ENCODE measurements at places on chromosomes 1 and 21.

GRCh38 chr1:21671915-21672314 is 2.8 kb upstream of the RAP1GAP start:
- no peak for DNase-seq

GRCh38 chr1:244234009-244234643 is 183.0 kb downstream of the ZBTB18 start:
- DNase-seq: no peak

GRCh38 chr1:176605176-176605575 is 142.2 kb downstream of the PAPPA2 start:
- DNase-seq: no peak

DNA sequence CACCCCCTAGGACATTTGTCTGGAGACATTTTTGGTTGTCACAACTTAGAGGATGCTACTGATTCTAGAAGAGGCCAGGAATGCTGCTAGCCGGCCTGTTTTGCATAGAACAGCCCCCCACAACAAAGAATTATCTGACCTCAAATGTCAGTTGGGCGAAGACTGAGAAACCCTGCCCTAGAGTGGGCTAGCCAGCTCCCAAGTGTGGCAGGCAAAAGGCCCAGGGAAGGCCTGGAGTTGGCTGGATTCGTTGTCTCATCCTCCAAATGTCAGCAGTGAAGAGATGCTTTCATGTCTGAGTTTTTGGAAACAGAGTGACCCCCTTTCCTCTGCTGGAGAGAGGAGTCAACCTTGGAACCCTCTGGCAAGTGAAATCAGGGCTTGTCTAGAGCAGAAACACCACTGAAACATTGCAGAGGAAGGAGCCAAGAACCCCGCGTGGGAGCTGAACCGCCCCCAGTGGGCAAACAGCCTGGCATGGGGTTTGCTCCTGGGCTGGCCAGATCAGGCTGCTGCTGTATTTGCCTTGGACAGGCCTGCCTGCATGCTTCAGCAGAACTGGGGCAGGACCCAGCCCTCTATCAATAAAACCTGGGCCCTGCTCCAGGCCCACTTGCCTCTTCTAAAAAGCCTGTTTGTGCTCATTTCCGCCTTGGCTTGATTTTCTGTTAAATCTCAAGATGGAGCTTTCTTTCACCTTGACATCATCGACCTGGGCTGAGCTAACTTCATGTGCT is 32.9 kb downstream of the RASSF5 start:
- no peak for DNase-seq

DNA sequence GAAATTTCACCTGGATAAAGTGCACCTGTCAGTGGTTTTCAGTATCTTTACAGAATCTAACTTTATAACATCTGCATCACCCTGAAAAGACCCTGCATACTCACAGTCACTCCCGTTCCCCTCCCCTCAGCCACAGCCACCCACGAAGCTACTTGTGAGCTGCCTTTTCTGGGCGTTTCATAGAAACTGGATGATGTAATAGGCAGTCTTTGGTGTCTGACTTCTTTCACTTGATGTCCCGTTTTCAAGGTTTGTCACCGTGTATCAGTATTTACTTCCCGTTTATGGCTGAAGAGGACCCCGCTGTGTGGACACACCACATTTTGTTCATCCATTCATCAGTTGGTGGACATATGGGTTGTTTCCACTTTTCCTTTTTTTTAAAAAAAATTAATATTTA is 47.8 kb upstream of the LRRC3 start:
- DNase-seq: peak; percentile 41

- DNase-seq: no peak
These were observed 18.7 kb downstream of the TFF3 start for GRCh38 chr21:42296501-42296900.

DNA sequence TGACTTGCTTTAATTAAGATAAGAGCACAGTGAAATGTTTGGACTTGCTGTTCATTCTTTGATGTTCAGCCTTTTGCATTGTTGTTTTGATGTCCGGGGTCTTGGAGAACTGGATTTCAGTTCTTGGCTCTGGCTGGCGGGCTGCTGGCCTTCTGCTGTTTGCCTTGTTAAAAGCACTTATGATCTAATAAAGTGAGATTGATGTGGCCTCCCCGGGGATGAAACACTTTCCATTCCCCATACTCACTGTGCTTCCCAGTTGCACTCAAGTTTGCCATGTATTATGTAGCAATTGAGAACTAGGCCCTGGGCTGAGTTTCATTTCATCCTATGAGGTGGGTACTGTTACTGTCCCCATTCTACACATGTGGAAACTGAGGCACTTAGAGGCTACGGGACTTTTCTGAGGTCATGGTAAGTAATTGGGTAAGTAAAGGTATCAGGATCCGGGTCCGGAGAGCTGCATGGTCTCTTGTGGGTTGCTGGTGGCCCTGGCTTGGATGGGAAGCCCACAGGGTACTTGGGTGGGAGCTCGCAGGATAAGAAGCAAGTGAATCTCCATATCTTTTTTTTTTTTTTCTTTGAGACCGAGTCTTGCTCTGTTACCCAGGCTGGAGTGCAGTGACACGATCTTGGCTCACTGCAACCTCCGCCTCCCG is 127.7 kb upstream of the ZBTB40 start:
- DNase-seq: no peak

DNA sequence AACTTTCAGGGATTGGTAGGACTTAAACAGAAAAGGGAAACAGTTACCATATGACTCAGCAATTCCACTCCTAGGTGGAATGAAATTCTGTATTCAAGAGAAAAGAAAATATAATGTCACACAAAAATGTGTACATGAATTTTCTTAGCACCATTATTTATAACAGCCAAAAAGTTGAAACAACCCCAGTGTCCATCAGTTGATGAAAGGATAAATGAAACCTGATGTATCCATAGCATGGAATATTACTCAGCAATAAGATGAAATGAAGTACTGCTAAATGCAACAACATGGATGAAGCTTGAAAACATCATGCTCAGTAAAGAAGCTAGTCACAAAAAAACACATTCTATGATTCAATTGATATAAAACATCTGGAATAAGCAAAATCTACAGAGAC is 15.5 kb downstream of the EEIG2 start:
- DNase-seq: no peak

- no peak for DNase-seq
These were observed 356.1 kb downstream of the LMO4 start for GRCh38 chr1:87684713-87685205.

DNA sequence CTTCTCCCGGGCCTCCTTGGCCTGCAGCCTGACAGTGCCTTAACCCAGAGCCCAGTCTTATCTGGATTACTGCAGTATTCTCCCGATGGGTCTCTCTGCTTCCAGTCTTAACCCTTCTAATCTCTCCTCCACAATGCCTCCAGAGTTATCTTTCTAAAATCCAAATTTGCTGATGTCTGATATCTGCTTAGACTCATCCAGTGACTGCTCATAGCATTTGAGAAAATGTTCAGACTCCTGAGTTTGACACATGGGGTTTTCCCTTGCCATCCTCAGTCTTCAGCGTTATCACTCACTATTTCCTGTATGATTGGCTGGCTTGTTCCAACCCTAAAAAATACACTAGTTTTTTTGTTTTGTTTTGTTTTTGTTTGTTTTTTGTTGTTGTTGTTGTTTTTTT is 102.0 kb downstream of the FMN2 start:
- no peak for DNase-seq

- no peak for DNase-seq
These were observed 45.1 kb downstream of the ECE1 start for GRCh38 chr1:21244986-21245687.

DNA sequence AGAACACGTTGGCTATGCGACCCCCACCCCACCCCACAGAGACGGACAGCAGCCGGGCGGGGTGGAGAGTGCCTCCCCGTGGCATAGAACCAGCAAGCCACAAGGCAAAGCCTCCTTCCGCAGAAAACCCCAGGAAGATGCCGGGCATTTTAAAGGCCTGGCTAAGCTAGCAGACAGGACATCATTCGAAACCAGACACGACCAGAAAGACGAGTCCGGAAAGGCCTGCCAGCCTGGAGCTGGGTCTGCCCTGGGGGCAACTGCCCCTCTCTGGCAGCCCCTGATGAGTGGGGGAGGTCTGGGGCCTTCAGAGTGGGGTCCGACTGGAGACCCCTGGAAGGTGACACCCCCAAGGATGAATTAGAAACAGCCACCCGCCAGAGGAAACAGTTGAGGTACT is 8.5 kb downstream of the FTCD start:
- DNase-seq: no peak

DNA sequence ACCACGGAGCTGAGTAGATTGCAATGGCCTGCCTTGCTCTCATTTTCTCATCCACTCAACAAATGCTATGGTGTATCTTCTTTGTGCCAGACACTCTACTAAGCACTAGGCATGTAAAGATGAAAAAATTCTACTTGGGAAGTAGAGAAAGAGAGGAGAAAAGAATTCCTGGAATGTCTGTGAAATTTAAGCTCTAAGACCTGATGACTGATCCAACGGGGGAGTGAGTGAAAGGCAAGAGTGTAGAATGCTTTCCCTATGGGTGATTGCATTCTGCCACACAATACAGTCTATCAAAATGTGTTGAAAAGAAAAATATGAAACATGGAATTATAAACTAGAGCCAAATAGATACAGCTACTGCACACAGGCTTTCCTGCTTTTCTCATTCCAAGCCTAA is 82.3 kb downstream of the CYYR1 start:
- no peak for DNase-seq

DNA sequence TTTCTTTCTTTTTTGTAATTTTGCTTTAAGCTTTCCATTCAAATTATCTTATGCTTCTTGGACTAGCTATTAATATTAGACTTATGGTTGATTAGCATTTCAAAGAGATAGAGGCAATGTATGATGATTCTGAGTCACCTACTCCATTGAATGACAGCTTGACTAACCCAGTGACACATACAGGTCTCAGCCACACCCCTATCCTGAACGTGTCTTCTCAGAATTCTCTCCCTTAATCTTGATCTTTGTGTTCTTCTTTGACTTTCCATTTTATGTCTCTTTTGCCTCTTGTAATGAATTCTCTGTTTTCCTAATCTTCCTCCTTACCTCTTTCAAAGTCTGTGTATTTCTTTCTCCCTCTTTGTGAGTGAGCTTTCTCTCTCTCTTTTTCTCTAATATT is 241.1 kb downstream of the PDE4B start:
- no peak for DNase-seq

DNA sequence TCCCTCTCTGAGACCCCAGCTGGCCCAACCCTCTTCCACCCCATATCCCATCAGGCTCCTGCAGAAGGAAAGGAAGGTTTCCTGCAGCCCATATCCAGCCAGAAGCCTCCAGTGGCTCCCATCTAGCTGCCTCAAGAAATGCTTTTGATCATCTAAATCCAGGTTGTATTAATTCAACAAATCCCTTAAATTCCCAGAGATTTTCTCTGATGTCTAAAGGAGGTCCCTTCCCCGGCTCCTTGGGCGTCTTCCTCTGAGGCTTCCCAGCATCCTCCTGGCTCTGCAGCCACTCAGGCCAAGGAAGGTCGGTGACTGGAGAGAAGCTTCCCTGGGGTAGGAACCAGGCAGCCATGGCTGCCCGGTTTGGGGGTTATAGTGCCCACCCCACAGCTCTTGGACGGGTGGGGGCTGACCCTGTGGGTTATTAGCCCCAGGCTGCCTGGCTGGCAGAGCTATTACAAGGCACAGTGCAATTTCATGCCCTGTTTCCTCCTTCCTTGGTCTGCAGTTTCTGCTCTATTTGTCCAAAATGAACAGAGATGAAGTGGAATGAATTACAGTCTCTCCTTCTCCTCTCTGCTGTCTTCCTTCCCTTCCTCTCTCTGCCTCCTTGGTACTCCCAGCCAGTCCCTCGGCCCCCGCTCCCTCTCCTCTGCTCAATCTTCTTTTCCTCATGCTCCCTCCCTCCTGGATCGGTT is 34.8 kb upstream of the DISP3 start:
- no peak for DNase-seq

- DNase-seq: no peak
These were observed 6.8 kb upstream of the OTUD7B start for GRCh38 chr1:150017206-150017750.

- no peak for DNase-seq
These were observed 296.4 kb upstream of the FMN2 start for GRCh38 chr1:239795304-239795703.

- DNase-seq: no peak
These were observed 40.2 kb downstream of the PRSS38 start for GRCh38 chr1:227855687-227856086.

DNA sequence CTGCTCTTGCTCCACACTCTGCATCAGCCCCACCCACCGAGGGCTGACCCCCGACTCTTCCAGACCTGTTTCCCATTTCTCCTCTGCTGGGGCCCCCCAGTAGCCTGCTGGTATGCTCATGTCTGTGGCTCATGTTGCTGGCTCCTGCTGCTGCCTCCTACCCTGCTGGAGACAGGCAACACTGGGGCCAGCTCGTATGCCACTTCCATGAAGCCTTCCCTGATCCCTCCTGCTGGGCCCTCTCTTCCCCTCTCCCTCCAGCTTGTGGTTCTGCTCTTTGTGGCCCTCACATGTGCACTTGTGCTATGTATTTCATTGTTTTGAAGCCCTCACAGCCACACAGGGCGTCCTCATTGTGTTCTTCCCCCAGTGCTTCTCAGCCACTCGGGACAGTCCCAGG is 40.5 kb downstream of the CNN3 start:
- DNase-seq: no peak

DNA sequence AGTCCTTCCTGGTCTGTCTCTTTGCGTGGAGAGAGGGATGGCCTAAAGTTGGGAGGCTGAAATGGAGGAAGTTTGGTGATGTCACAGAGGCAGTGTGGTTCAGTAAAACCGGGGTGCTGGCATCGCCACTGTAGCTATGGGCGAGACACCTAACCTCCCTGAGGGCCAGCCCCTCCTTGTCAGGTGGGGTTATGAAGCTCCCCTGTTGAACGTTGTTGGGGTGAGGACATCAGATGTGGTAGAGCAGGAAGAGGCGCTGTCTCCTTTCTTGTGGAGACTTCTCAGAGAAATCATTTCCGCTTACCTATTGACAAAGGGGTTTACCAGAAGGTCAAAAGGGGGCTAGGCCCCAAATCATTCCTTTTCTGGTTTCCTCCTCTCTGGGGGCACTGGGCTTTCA is 294.7 kb downstream of the SIPA1L2 start:
- DNase-seq: no peak

DNA sequence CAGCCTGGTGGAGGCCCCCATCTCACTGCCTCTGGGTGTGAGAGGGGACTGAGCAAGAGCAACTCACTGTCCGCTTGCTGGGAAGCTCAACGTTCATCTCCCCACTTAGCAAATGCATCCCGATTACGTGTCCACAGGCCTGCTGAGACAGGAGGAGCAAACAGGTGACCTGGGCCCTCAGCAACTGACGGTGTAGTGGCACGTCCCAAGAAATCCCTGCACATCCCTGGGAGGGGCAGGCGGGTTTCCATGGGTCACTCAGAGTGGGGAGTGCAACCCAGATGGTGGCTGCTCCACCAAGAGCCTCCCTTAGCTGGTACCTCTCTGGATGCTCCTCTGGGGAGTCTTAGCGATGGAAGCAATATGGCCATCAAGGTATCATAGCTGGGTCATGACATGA is 229.4 kb downstream of the DYRK1A start:
- DNase-seq: no peak

- DNase-seq: no peak
These were observed 82.9 kb downstream of the HLX start for GRCh38 chr1:220962031-220962751.

DNA sequence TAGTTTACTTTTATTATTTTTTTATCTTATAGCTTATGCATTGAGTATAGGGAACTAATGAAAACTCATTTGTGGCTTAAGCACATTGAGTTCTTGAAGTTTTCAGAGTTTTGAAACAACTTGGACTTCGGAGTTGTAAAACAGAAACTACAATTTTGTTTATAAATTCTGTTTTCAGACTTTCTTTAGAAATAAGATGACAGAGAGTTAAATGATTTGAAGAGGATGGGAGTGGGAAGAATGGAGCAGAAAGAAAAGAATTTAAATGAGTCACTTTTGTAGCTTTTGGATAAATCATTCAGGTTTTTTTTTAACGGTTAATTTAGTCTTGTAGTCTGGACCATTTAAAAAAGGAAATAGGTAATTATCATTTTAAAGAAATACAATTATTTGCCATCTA is 32.3 kb downstream of the INKA2 start:
- DNase-seq: no peak

Measured in stimulated activated CD4-positive, alpha-beta T cell treated with anti-CD3 and anti-CD28 coated beads, Interleukin-2, amount 100 ng/mL, for 4 hours (primary cell).